Cerebellar nuclear complex (tissue), 1 donor: ENCODE measurements at places on chromosomes 11 and 22.
A peak's percentile ranks its signal among the peaks of the same experiment; 100 is the strongest.

DNA sequence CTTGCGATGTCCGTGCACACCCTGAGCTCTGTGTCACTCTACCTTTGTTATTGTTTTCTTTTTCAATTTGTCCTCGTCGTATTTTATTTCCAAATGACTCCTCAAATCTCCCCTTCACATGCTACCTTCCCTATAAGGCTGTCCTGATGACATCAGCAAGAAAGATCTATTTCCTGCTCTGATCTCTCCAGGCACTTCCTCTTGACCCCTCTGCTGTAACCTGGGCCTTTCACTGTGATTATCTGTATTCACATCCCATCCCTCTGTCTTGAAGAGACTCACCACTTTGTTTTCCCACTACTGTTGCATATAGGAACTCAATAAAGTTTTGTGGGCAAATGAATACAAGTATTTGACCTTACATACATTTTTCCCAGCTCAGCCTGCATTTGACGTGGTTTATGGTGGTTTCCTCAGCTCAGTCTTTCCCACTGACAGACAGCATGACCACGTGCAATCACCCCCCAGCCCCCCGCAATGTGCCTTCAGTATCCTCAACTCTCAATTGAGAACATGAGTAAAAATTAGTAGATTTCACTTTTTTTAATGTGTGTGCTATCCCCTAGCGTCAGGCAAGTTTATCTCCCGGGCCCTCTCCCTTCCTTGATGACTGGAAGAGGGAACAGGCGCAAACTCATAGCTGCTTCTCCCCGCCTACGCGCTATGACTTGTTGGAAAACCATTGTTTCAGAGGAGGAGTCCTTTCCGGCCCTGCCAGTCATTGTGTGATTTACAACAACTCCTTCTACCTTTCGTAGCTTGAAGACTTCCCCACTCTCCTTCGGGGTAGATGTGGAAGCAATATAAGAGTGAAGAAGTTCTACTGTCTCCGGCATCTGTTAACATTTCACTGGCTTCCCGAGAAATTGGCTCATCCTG is 498.5 kb downstream of the NTM start:
- DNase-seq, result no peak

DNA sequence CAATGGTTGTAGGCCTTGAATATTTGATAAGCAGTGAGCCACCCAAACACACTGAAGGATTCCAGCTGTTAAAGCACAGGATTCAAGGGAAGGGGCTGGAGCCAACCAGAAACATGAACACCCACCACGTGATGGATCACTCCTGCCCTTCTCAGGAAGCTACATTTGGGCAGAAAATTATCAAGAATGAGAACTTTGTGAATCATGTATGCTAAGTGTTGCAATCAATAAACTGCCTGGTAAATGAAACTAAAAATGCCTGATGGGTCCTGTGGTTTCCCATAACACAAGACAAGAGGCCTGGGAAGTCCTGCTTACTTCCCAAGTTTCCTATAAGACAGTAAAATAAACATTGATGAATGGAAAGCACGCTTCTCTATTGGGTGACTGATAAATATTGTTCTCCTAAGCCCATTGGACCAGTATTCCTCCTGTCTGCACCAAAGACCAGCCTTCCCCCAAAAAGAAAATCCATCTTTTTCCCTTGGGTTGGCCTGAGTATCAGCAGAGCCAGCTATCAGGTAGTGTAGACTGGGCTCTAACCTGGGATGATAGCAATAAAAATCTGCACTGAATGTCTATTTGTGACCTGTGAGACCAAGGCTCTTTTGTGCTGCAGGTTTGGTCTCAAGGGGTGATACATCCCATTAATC is 98.4 kb downstream of the CCDC83 start:
- DNase-seq, result no peak

- DNase-seq, result no peak
These were observed 1.8 kb downstream of the YWHAH start for GRCh38 chr22:31945971-31946680.

DNA sequence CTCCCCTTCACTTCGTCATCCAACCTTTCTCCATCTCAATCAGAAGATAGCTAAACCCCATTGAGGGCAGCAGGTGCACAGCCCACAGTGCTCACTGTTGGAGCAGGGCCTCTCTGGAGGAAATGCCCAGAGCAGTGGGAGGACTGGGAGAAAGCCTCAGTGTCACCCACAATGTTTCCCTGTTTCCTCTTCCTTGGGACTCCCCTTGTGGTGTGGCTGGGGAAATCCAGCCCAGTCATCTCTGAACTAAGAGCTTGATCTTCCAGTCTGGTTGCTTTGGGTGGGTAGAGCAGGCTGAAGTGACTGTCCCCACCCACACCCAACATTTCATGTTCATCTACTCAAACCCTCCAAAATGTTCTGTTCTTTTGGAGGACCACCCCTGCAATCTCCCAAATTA is 29.8 kb upstream of the EED start:
- DNase-seq, result no peak

- DNase-seq, result no peak
These were observed 48.8 kb upstream of the TOP3B start for GRCh38 chr22:22031183-22031945.

DNA sequence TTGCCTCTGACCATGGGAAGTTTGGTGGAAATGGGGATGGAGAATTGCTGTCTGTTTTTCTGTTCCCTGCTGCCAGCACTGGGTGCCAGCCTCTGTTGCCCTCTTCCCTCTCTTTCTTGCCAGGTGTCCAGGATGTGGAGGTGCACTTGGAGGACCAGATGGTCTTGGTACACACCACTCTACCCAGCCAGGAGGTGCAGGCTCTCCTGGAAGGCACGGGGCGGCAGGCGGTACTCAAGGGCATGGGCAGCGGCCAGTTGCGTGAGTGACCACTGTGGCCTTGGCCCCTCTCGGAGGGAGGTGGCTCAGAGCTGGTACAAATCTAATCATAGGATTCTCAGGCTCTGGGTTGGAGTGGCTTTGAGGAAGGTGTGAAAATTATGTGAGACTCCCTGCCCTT is 6.0 kb downstream of the CCS start:
- DNase-seq, result peak; percentile 20

GRCh38 chr11:120210626-120211521 is at the start of gene OAF:
Gene OAF (plus strand): TSS chr11:120211032. CDS start chr11:120211280, 248 bp downstream.
- DNase-seq, result no peak
